Stimulated activated CD4-positive, alpha-beta T cell treated with anti-CD3 and anti-CD28 coated beads, TNF-alpha, amount 100 ng/mL, for 48 hours (primary cell): ENCODE measurements at places on chromosomes 12 and 14.

- DNase-seq: no peak
These were observed at the start of gene ABCC9 for GRCh38 chr12:21940549-21941505. Gene ABCC9, minus strand, starts transcription at chr12:21941426. Its CDS starts 4,752 bp downstream, at chr12:21936674.

- DNase-seq: no peak
These were observed 125.6 kb downstream of the FOXN3 start for GRCh38 chr14:89291351-89291940.

- no peak for DNase-seq
These were observed 338.7 kb downstream of the ACSS3 start for GRCh38 chr12:81416571-81416970.

DNA sequence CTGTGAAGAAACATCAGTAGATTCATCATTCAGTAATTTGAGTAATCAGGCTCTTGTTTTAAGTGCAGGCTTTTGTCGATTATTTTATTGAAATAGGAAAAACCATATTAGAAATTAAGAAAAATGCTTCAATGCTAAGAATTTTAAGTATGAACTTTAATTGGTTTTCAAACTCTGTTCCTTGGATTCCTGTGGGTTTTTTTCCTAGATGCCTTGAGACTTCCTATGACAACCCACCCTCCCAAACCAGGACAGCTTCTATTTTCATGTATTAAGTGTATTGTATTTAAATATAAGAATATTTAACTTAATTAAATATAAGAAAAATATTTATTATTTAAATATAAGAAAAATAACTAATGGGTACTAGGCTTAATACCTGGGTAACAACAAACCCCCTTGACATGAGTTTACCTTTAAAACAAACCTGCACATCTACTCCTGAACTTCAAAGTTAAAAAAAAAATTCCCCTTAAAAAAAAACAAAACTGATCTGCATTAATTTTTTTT lies 3.0 kb downstream of the ARHGAP5 start:
- DNase-seq: no peak

DNA sequence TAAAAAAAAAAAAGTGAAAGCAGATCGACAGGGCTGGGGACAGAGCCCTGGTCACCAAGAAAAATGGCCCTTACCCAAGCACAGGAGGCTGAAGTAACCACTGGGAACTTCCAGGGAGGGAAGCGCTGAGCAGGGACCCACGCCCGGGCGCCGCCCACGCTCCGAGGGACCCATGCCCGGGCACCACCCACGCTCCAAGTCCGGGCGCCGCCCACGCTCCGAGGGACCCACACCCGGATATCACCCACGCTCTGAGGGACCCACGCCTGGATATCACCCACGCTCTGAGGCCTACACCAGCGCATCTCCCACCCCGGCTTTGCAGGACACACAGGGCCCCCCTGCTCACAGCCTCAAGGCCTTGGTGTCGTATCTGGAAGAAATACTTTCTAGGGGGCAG lies 25.7 kb downstream of the CHGA start:
- no peak for DNase-seq

- no peak for DNase-seq
These were observed 1.9 kb upstream of the KRT85 start for GRCh38 chr12:52369211-52369610.

- no peak for DNase-seq
These were observed 791 bp downstream of the TMEM233 start for GRCh38 chr12:119594399-119594730.

- DNase-seq: no peak
These were observed 751 bp upstream of the GPRC5A start for GRCh38 chr12:12890543-12891079.

GRCh38 chr12:108442067-108442466 lies 73.0 kb upstream of the FICD start:
- no peak for DNase-seq

DNA sequence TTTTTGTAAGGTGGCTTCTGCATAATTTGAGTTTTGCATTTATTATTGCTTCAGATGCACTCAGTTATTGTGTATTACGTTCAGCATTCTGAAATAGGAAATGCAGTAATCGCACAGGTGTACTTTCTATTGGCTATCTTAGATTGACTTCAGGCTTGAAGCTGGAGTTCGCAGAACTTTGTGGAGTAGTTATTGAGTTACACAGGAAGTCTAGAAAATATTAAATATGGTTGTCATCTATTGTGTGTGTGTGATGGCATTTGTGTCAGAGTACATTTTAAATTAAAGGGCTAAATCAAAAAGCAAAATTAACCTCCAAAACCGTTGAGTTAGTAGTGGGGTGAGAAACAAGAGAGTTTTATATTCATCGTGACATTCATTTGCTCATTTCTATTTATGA lies 2.7 kb downstream of the ARID2 start:
- no peak for DNase-seq

- no peak for DNase-seq
These were observed 8.5 kb upstream of the SYNJ2BP start for GRCh38 chr14:70425354-70425753.

DNA sequence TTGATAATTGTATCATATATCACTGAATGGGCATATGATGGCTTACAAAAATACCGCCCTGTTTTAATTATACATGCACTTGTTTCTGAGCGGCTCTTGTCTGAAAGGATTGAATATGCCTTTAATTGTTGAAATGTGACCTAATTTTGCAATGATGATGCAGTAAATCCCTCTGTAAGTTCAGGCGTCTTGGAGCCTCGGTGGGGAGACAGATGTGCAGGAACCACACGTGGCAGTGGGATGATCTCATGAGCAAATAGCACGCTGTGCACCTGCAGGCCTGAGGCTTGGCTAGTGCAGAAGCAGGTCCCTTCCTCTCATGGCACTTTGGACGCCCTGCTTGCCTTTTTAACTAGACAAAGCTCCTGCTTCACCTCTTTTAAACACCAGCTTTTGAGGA lies 49.3 kb upstream of the ASPG start:
- DNase-seq: no peak

DNA sequence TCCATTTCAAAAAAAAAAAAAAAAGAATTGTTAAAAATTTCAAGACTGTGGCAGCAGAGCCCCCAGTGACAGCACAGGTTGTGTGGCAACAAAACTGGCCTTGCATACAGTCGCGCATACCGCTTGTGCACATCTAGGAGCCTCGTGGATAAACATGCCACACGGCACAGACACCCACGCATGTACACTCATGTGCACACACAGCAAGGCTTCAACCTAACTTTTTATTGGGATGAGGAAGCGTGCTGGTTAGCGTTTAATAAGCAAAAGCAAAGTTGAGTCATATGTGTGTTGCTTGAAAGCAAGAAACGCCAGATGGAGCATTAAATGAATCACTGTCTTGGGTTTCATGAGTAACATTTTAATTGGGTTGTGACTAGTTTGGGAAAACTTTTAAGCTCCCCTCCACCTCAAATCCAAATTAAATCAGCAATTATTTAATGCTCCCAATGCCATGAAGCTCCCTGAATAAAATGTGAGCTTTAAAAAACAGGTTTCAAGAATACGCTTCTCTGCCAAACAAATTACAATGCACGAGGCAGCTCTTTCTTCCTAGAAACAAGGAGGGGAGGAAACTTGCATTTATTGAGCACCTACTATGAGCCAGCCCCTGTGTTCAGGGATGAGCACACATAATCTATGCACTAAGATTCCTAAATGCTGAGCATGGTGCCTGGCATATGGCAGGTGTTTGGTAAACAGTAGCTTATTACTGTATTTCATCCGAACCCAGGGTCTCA lies 35.7 kb upstream of the EML1 start:
- DNase-seq: no peak

DNA sequence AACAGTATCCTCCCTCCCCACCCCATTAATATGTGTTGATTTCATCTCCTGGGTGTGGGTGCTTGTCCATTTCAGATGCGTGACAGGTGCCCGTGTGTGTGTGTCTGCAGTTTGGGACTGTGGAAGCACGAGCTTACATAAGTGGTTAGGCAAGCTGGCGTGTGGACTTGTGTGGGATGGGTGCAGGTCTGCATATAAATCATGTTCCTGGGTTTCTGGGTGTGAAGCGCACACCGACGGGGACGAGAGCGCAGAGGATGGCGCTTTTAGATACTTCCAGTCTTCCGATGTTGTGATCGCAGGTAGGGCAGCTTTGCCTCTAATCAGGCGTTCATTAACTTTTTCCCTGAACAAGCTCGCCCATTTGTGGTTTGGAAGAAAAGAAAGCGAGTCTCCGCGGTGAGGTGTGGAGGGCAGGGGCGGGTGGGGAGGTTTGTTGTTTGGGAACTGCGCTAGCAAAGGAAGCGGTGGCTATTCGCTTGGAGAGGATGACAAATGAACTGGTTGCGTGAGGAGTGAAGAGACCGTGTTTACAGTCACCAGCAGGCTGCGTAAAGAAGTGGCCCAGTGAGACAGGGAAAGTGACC lies 865 bp downstream of the RGS6 start:
- DNase-seq: no peak

GRCh38 chr14:101019541-101019940 lies 116.0 kb upstream of the RTL1 start:
- no peak for DNase-seq

DNA sequence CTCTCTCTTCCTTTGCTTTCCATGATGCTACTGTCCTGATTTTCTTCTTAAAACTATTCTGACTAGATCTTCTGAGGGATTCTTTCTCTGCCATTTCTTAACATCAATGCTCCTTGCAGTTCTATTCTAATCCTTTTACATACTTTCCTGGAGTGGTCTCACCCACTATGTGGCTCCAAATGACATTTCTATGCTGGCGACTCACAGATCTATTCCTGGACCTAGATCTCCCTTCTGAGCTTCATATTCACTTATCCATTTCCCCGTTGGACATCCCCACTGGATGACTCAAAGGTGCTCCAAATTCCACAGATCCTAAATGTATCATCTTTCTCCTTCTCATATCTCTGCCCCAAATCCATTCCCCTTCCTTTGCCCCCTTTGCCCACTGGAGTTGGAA lies 4.1 kb downstream of the TEP1 start:
- no peak for DNase-seq

DNA sequence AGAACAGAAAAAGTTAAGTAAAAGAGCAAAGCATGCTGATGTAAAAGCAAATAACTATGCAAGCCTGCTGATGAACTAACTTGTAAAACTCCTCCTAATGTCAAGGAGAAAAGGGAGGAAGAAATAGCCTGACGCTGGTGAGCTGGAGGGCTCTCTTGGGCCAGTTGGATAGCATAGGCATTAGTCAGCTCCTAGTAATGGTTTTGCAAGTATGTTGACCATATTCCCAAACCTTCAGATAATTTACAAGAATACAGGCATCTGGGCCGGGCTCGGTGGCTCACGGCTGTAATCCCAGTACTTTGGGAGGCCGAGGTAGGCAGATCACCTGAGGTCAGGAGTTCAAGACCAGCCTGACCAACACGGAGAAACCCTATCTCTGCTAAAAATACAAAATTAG lies 871.4 kb downstream of the C12orf50 start:
- DNase-seq: no peak

GRCh38 chr14:20998674-20999366 lies at the start of gene SLC39A2:
Gene SLC39A2, plus strand, starts transcription at chr14:20999293. Its CDS starts 154 bp downstream, at chr14:20999447.
- no peak for DNase-seq

GRCh38 chr12:131698286-131698685 lies 12.6 kb upstream of the SFSWAP start:
- no peak for DNase-seq

DNA sequence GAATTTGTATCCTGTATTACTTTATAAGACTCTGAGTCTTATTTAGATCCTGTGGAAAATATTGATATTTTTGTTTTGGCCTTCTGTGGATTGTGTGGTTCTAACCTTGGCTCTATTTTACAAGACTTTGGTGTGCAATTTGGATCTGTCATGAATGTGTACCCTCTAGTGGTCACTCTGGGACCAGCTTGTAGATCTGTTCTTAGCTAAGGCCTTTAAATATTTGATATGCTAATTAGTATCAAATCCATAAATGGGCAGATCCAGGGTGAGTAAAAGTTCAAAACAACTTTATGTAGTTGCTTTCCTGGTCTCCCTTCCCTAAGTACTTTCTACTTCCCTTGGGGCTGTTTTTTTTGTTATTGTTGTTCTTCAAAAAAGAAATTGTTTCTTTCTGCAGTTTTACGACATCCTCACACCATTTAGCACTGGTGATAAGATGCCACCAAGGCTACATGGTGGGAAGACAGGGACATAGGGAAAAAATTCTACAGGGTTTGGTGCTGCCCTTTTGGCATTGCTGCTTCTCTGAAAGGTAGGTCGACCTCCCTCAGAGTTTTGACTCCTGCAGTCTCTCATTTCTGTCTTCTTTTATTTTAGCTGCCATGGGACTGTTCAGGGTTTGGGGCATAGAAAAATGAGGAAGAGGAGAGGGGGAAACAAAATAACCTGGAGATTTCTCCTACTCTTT lies 238.5 kb downstream of the GPHN start:
- DNase-seq: no peak

DNA sequence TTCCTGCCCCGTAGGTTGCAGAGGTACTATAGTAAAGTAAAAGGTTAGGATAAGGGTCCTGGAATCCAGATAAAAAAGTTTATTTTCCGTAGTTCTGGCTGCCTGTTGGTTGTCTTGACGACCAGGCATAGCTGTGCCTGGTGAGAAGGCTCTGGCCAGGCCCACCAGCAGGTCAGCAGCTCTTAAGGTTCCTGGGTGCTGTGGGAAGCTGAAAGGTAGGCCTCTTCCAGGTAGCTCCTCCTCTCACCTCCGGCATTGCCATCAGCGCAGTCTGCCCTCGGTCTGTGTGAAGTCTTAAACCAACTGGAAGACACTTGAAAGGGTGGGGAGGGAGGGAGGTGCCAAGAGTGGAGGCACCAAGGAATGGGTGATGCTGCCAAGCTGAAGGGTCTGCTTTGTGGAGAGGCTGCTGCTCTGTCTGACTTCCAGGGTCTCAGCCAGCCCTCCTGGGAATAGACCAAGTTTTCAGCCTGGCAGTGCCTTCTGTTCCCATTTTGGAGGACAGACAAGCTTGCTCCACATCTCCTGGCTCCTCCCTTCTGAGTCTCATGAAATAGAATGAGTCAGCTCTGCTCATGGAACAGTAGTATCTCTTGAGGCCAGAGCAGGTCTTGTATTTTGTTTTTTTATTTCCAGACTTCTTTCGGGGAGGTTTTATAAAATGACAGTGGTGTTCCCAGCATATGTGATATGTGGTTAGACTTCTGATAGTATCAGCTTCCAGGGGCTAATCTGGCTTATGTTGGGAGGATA lies 5.2 kb upstream of the ACADS start:
- DNase-seq: no peak

DNA sequence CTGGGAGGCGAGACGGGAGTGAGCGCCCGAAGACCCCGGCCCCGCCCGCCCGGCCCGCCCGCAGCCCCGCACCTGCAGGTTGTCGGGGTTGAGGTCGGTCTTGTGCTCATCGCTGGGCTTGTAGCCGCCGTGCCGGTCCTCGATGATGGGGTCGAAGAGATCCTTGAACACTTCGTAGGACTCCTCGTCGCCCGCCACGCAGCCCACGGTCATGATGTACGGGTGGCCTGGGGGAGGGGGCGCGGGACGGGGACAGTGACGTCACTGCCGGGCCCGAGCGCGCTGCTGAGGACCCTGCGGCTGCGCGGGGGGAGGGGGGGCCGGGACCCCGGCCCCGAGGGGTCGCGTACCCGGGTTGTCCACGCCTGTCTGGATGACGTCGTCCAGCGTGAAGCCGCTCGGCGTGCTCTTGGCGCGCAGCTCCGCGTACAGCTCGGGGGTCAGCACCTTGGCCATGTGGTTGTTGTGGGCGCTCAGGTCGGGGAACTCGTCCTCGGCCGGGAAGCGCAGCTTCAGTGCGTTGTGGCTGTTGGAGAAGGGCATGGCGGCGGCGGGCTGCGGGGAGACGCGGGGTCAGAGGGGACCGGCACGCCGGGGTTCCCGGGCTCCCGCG lies 573 bp downstream of the CKB start:
- no peak for DNase-seq

- DNase-seq: no peak
These were observed 74.3 kb downstream of the SUSD6 start for GRCh38 chr14:69685716-69686115.

GRCh38 chr12:107107381-107107780 lies 14.0 kb upstream of the CRY1 start:
- DNase-seq: no peak
